ENCODE measurements at places on chromosomes 1 and 21.

DNA sequence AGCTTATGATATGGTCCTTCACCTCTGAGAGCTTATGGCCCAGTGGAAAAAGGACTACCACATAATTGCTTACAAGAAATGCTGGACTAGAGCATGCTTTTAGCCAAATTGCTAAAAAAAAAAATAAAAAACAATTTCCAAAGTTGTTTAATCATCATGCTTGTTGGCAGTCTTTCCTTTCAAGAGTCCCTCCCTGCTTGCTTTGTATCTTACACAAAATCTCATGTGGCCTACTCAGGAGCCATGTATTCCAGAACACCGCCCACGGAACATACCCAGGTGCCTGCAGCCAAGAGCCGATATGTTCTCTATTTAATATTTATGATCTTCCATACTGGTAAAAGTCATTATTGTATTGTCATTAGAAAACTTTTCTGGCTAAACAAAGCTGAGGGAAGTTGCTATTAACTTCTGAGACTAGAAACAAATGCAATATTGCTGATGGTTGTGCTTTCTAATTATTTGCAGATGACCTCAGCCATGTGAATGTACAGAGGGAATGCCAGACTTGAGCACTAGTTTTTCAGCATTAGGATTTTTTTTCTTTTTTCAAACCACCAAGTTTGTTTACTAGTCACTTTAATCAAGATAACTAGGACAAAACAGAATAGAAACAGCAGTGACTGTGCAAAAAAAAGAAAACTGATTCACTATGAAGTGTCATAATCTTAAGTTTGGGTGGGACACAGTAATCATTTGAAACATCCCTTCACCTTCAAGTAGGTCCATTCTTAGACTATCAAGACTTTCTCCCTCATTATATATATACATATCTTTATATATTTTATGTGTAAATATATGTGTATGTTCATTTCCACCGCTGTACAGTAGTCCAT is 129.3 kb upstream of the GORAB start:
- no peak for DNase-seq

DNA sequence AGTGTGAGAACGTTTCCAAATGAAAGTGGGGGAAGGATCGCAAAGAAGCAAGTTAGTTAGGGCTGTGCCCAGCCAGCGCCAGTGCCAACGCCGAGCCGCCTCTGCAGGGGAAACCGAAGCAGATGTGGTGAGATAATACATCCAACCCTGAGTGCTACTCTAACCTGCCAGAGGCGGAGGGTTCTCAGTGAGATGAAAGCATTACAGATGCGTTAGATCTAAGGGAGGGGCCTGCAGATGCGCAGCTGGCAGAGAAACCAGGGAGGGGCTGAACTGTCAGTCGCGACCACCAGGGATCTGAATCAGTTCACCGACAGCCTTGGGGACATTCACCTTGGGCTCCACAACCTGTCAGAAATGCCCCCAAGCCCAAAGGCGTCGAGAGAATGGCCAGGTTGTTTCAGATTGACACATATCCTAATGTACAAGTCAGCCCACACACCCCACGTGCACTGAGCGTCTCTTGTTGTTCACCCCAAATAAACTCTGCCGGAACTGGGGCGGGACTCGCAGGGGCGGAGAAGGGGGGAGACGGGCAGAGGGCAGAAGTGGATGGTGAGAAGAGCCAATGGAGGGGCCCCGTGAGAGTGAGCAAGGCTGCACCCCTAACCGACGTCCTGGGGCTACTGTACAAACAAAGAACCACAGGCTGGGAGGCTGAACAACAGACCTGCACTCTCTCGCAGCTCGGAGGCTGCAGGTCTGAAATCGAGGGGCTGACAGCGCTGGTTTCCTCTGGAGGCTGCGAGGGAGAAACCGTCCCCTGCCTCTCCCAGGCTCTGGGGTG is 8.7 kb upstream of the UMODL1 start:
- DNase-seq: peak; percentile 55

DNA sequence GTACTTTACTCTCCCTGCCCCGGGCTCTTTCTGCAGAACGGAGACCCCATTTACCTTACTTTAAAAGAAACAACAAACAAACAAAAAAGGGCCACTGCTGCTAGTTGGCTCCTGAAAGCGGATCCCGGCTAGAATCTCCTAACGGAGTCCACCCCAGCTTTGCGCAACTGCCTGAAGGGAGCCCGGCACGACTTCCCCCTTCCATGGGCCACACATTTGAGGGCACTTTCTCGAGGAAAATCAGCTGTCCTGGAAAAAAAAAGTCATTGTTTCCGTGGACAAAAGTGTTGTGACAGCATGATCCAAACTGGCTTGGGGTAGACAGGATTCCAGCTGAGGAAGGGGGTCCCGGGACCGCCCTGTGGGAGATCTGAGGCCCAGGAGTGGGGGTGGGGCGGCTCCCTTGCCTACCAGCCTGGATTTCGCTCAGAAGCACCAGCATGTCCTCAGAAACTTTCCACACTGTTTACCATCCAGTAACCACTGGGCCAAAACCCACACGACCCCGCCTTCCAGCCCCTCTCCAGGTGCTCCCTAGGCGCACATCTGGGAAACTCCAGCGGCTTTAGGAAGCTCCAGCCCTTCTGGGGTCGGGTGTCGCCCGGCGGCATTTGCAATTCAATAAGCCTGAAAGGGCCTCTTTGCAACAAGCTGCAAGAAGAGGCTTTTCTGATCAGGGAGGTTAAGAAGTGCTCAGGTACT is 4.8 kb downstream of the RIPK4 start:
- no peak for DNase-seq

GRCh38 chr1:67684526-67685066 is 405 bp upstream of the GADD45A start:
- DNase-seq: peak; percentile 4

- DNase-seq: no peak
Measured at GRCh38 chr1:113278371-113278770, 111.9 kb upstream of the MAGI3 start.

DNA sequence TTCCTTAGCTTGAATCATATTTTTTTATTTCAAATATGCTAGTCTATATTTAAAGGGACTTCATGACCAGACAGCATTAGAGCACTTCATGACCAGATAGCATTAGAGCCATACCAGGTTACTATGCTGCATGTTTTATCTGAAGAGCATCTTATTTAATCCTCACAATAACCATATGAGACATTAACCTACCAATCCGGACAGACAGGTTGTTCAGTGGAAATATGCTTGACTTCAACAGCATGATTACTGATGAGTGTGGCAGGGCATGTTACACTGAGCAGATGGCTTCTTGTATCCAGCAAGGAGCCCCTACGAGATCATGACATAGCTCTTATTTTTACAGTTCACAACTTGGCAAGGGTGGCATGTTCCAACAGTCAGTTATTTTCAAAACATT is 85.0 kb upstream of the KCTD3 start:
- DNase-seq: no peak
